ENCODE measurements at places on chromosomes 6 and 20.

DNA sequence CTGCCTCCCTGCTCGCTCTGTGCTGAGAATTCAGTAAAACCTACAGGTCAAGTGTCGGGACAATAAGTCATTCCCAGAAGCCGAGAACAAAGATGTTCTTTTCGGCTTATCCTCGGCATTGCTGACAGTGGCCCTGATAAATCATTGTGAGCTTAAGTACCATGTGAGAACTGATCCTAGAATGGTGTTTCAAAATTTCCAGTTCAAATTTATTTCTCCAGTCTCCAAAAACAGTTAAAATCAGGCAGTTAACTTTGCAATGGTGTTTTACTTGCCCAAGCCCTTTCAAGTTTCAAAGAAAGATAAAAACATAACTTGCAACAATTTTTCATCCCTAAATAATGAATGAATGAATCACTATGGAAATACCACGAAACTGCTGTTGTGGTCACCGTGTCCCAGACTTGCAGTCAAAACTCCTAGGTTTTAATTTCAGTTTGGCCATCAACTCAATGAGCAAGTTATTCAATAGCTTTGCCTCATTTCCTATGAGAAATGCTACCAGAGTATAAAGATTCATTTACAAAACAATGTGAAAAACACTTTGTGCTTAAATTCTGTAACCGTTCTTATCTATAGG lies 4.3 kb downstream of the ATP5F1E start:
- DNase-seq: no peak

- DNase-seq: no peak
These were observed at the start of gene BANF2 for GRCh38 chr20:17699931-17700351. TSS of gene BANF2 (plus strand) at chr20:17699966. CDS start at chr20:17725026, 25,060 bp downstream.

DNA sequence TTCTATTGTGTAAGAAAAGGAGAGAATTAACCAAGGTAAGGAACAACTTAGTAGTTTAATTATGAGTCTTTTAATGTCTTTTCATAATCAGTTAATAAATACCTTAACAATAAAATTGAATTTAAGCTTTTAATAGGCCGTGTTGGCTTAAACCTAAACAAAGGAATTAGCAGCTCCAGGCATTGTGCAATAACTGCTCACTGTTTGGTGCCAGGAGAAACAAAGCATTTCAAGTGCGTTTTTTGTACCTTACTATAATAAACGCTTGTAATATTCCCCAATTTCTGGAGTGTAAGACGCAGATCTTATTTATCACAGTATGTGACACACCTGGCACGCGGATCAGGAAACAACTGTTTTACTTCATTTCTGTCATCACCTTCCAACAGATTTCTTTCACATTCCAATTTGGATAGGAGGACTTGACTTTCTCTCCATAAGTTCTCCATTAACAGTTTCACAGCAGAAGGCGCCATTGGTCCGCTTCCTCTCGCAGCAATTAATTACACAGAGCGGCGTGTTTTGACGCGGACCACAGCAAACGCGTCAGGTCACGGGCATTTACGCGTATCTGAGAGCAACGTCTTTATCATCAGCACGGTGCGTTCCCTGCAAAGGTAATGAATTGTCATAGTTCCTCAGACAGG lies 335.8 kb upstream of the NT5E start:
- no peak for DNase-seq

- no peak for DNase-seq
These were observed 5.5 kb downstream of the HTR1B start for GRCh38 chr6:77457720-77458349.

- DNase-seq: no peak
These were observed 109.1 kb upstream of the FAM184A start for GRCh38 chr6:119187596-119187995.

- no peak for DNase-seq
These were observed 39.5 kb downstream of the UBE2V1 start for GRCh38 chr20:50073500-50073899.

GRCh38 chr20:17843246-17844132 lies 125.1 kb downstream of the SNX5 start:
- no peak for DNase-seq

DNA sequence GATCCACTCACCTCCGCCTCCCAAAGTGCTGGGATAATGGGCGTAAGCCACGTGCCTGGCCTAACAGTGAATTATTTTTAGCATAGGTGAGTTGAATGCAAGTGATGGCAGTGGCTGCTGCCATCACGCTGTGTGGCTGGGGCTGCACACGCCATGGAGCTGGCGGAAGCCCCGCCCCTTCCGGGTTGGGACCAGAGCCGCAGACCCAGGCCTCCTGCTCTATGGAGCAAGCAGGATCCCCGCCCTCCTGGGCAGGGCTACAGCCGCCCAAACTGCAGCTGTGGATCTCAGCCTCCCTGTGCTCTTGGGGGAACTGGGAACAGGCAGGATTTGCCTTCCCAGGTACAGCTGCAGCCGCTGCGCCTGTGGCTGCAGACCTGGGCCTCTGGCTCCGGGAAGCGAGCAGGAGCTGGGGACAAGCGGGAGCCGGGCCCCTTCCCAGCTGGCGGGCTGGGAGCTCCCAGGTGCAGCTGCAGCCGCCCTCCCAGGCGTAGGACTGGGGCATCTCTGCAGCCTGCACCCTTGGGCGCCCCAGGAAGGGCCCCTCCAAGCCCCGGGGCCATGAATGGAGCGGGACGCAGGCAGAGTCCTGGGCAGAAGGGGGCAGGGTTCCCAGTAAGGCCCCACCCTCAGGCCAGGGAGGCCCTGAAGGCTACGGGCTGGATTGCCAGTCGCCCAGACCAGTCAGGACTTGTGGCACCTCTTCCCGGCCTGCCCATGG lies 30.9 kb upstream of the SLA2 start:
- no peak for DNase-seq

DNA sequence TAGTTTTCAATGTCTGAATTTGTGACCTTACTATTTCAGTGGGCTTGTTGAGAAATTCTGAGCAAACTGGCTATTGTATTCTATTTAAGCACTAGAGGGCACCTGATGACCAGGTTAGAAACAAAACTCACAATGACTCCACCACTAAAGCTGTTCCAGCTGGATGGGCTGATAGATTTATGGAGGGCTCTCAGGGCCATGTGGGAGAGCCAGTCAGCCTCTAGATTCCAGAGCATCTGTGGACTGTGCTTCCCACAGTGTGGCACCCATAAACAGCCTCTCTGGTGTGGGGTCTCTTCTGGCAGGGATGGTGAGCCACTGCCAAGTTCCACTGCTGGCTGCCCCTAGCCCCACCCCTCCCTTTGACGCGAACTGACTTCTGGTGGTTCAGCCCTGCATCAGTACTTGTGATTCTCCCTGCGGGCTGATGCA lies 29.2 kb downstream of the C6orf58 start:
- DNase-seq: no peak

DNA sequence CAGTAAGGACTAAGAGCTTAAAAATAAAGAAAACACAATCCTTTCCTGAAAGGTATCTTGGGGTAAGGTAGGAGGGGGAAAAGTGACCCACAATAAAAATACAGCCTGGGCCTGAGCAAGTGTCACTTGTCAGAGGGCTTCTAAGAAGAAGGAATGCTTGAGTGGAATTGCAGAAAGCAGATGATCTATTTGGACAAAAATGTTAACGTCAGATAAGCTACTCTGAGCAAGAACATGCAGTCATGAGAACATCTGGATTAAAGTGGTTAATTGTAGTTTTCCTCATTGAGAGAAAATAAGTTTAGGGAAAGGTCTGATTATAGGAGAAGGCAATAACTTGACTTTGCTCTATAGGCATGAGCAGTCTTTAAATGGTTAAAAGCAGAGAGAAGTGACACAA lies 581.9 kb downstream of the HTR1B start:
- DNase-seq: no peak

DNA sequence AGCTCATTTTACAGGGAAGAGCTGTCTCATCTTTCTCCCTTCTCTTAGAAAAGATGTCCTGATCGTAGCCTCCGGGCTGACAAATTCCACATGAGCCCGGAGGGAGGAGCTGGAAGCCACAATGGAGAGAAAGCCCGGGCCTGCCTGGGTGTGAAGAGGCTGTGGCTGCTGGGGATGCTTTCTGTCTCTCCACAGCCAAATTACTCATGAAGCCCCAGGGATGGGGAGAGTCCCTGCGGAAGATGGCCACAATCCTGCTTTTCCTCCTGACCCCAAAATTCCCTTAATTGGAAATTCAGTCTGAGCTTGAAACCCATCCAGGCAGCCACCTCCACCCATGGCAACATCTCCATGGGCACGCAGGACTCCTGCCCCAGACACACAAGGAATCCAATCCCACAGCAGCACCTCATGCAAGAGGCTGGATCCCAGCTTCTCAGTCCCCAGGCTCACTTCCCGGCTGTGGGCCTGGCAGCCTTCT lies 32.4 kb downstream of the JPH2 start:
- no peak for DNase-seq

DNA sequence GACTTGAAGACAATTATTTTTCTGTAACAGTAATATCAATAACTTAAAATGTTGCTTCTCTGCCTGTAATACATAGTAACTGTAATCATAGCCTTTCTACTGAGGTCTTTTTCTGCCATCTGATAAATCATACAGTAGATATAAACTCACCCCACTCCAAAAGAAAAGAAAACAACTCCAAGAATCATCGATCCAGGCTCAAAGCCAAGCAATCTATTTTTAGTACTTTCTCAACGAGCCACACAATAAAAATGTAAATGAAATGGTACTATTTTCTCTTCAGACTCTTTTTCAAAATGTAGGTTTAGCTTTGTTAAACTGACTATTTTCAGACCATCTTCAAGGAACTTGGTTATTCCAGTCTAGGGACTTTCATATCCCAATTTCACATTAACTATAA lies 493.3 kb downstream of the ADGRB3 start:
- no peak for DNase-seq

DNA sequence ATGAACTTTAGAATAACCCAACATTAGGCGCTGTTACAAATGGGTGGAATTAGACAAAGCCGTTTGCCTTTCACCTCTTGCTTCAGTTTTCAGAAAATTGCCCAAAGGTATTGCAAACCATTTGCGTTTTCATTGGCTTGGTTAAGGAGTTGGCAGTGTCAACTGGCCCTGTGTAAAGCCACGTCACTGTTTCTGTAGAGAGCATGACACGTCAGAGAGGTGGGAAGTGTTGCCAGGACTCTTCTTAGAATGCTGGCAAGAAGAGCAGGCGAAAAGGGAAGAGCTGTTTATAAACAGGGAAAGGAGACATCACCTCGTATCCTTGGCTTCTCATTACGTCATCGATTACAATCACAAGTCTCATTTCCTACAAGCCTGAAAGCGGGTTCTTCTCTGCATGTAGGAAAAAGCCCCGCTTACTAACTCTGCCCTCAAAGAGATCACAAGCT lies 4.2 kb upstream of the IRF4 start:
- no peak for DNase-seq

DNA sequence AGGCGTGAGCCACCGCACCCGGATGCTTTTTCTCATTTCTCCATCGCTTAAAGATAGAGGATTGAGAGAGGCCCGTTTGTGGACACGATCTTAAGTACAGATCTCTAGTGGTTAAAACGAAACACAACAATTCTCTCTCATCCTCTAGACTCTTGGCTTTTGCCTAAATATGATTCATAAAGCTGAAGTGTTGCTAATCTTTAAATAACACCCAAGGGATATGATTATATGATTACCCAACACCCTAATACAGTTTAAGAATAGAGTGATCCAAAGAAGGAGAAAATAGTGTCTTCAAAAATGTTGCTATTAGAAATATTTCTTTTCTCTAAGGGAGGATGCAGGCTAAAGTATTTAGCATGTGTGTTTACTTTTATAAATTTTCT lies 50.4 kb downstream of the MTHFD1L start:
- no peak for DNase-seq

- DNase-seq: no peak
These were observed 672 bp upstream of the UBE2V1 start for GRCh38 chr20:50113420-50114224.

- DNase-seq: no peak
These were observed 234.7 kb downstream of the RNGTT start for GRCh38 chr6:88728756-88729155.

DNA sequence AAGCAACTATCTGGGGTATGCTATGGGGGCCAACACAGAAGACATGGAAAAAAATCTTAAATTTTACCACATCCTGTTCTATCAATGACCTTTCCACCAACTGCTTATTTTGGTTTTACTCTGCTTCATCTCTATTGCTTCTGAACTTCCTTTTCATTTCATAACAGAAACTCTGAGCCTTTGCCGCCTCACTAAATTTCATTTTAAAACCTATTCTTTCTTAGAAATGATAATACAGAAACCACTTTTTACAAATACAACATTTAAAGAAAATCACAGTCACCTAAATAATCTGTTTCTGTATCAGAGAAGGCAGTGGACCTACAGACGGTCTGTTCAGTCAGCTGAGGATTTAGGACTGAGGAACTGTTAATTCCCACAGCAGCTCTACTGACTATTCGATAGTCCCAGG lies 117.5 kb downstream of the KCNQ5 start:
- DNase-seq: no peak
